Caudate nucleus (tissue), 63 donors: ENCODE measurements at places on chromosomes 1 and 21.

- DNase-seq, result no peak
These were observed 21.7 kb upstream of the S100A2 start for GRCh38 chr1:153587314-153587713.

DNA sequence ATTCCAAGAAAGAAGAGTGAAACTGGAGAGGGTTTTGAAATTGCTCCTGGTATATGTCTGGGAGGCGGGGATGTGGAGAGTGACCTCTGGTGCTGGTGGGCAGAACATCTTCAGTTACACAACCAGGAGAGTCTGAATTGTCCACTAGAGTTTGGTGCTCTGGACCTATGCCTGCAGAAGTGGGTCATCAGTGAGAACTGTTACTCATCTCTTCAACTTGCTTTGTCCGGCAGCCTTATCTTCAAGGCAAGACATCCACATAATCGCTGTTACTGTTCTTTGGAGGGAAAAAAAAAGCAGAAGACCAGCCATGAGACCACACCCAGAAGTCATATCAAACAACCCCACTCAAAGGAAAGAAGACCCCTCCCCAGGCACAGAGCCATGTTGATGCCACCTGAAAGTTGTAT is 14.9 kb downstream of the SH2D1B start:
- DNase-seq, result no peak

- DNase-seq, result no peak
These were observed 47.8 kb downstream of the ITPKB start for GRCh38 chr1:226691247-226691646.

- no peak for DNase-seq
These were observed 43.8 kb upstream of the AIM2 start for GRCh38 chr1:159120317-159120716.

DNA sequence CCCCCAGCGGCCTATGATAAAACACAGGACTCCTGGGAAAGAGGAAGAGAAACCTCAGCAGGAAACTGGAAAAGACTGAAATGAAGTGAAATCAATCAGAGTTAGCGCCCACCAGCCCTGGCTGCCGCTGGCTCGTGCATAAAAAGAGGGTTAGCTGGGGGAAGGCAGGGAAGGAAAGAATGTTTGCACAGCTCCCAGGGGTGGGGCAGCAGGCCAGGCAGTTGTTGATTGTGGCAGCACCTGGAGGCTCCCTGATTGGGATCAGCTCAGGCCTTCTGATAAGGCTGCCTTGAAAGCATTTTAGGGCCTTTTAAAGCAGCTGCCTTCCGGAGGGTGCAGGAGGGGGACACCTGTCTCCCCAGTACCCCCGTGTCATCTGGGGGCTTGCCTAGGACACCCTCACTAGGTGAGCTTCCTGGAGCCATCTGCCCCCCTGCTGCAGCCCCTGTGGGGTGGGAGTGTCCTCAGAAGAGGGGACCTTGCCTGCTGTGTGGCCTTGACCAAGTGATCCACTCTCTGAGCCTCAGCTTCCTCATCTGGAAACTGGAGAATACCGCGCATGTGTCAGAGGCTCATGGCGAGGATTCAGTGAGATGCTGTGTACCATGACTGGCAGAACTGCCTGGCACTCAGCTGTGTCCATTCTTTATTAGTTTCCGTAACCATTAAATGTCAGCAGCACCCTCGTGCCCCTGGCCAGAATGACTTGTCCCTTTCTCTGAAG is 6.6 kb downstream of the EPHB2 start:
- no peak for DNase-seq

GRCh38 chr1:226656201-226656600 is 82.9 kb downstream of the ITPKB start:
- DNase-seq, result no peak

GRCh38 chr1:108080448-108080847 is 115.5 kb upstream of the VAV3 start:
- no peak for DNase-seq

DNA sequence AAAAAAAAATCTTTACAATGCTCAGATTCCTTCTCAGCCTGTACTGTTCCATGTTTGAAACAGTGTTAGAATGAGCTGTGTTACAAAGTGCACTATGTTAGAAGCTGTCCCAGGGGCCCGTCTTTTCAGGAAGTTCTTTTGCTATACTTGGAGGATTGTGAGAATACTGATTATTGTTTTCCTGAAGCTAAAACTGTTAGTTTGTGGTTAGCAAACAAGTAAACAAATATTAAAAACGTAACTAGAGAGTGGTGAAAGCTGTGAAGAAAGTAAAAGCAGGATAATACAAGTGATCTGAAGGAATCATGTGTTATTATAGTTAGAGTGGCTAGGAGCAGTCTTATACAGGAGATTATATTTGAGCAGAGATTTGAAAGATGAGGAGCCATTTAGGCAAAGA is 35.6 kb downstream of the CAMSAP2 start:
- DNase-seq, result no peak

- no peak for DNase-seq
These were observed 35.9 kb downstream of the SLC30A1 start for GRCh38 chr1:211543025-211543424.

- DNase-seq, result no peak
These were observed 47.9 kb upstream of the LAX1 start for GRCh38 chr1:203717120-203717519.

DNA sequence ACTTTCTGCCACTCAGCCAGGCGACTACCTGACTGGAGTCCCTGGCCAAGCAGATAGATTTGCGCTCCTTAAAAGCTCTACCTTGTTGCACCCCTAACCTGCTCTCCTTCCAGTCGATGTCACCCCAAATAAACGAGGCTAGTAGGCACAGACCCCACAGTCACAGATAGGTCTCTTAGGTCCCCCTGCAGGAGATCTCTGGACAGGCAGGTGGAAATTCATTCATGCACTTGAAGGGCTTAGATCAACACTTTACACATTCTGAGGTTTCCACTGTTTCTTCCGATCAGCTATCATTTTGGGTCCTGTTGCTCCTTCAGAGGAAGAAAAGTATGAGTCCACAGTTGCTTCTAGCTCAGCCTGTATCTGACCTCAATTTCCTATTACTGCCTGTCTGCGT is 272.6 kb upstream of the FMN2 start:
- DNase-seq, result no peak

GRCh38 chr1:182955596-182956588 is 2.9 kb upstream of the SHCBP1L start:
- no peak for DNase-seq

- DNase-seq, result no peak
These were observed 67.5 kb upstream of the GFI1 start for GRCh38 chr1:92554216-92554615.

DNA sequence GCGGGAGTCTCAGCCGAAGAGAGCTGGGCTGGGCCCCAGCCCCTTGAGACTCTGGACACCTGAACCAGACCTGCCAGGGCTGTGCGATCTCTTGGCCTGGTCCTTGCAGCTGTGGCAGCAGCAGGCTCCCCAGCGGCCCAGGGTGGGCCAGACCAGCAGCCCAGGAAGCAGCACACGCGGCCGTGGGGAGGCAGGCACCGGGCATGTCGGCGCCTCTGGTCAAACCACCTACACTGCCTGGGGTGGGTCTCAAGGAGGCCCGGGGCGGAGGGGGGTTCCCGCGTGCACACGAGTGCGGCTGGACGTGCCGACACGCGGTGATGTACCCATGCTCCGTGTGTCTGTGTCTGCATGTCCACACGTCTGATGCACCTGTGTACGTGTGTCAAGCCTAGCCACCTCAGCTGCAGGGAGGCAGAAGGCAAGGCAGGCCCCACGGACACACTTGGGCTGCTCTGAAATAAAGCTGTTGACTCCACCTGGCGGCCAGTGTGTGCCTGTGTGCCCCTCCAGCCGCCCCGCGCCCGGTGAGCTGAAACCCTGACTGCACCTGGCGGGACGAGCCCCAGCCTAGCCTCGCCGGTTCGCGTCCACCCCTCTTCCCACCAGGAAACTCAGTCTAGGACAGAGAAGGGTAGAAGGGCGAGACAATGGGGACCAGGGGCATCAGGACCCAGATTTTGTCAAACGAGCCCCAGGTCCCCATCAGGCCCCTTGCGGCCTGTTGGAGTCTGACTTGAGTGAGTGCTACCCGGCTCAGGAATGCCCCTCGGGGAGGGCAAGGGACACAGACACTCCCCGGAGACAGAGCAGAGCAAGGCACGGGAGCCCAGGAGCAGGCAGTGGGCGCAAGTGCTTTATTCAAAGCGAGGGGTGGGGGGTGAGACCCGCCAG is 11.6 kb downstream of the SCNN1D start:
- no peak for DNase-seq

GRCh38 chr1:201009962-201010645 is 13.4 kb downstream of the KIF21B start:
- peak; percentile 21 for DNase-seq

- DNase-seq, result no peak
These were observed 223.2 kb downstream of the FOXD2 start for GRCh38 chr1:47661040-47661439.

GRCh38 chr21:44999428-44999971 is 59.7 kb downstream of the SLX9 start:
- no peak for DNase-seq

GRCh38 chr1:55781944-55782482 is 566.8 kb upstream of the USP24 start:
- DNase-seq, result no peak

DNA sequence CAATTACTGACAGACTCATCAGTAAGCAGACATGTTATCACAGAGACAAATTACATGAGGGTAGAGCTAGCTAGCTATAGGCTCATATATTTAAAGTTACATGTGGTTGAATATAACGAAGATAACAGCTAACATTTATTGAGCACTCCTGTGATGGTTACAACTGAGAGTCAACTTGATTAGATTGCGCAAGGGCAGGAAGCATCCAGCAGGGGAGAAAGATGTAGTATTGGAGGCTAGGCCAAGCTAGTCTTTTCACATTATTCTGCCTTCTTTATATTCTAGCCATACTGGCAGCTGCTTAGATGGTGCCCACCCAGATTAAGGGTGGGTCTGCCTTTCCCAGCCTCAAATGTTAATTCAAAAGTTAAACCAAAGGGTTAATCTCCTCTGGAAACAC is 37.1 kb downstream of the PIGK start:
- no peak for DNase-seq

- DNase-seq, result no peak
These were observed 94.5 kb downstream of the EPHB2 start for GRCh38 chr1:22804969-22805671.

GRCh38 chr1:168386492-168386891 is 105.8 kb downstream of the TBX19 start:
- no peak for DNase-seq

- no peak for DNase-seq
These were observed 220.5 kb upstream of the MAP1LC3C start for GRCh38 chr1:242219298-242219901.

DNA sequence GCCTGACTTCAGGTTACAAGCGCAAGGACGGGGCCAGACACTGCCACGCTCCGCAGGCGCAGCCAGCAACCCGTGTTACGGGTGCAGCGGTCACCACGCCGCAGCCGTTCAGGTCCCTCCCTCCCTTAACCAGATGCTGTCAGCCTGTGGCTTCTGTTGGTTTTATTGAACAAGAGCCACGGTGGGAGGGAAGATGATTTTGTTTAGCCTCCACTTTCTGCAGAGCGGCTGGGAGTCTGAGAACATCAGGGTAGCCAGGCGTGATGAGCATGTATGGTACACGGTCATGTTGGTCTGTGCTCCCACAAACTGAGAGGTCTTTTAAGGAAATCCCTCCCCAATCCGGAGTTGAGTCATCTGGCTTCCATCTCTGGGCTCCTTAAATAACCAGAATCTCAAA is 18.5 kb upstream of the ADARB1 start:
- no peak for DNase-seq

- no peak for DNase-seq
These were observed 1.6 kb upstream of the ZMYM6 start for GRCh38 chr1:35033346-35033745.

DNA sequence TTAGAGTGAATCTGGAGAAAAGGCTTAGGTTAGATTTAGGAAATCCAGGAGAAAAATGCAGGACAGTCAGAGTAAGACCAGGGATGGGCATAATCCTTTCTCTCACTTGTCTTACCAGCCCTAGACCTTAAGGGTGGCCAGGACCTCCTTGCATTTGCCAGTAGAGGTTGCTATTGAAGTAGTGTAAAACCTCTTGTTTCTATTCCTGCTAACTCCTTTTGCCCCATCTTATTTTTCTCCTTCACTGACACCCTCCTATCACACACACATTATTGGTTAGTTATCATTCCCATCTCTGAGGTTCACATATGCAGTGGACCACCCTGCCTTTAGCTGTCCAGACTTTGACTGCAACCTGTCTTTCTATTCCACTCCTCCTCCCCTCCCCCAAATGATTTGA is 75.0 kb upstream of the MACF1 start:
- DNase-seq, result no peak

GRCh38 chr1:30763651-30764248 is 6.2 kb upstream of the LAPTM5 start:
- no peak for DNase-seq

- DNase-seq, result no peak
These were observed 77.2 kb upstream of the CTTNBP2NL start for GRCh38 chr1:112318698-112319370.

DNA sequence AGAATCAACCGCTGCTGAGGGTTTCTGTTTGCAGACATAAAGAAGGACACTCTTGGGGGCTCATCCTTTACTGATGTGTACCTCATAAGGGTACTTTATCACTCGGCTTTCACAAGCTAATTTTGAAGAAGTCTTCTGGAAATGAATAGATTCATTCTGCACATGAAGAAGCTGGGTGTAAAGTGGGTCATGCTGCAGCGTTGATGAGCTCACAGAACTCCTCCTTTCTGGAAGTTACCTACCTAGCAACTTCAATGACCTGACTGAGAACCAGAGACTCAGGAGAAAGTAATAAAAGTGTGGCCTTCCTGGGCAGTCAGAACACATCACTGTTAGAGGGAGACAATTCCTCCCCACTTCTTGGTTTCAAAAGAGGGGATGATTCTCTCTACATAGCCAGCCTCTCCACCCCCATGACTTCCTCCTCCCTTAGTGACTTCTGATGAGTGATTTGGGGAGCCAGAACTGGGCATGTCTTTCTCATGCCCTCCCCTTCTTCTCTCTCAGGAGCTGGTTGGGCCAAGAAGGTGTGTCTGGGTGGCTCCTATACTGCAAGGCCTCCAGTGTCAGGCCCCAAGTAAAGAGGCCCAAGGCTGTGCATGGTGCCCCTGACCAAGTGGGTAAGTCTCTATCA is 27.0 kb downstream of the PCNX2 start:
- DNase-seq, result no peak

DNA sequence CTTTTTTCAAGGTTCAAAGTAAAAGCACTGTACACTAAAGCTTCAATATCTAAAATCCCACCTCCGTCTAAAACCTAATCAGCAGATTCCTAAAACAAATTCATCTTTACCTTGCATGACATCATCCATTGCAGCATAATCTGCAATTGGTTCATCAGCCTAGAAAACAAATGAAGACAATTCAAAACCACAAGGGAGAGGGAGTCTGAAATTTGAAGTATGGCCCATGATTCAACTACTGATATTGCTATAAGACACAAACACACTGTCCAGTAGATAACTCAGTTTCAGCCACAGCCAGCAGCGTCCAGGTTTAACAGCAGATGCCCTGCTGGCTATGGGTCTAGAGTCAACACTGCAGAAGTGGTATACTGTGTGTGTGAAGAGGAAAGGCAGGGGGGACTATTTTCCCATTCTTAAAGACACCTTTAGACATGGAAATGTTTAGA is 17.9 kb upstream of the RAP1GAP start:
- DNase-seq, result no peak

GRCh38 chr1:12368646-12369045 is 138.8 kb downstream of the VPS13D start:
- no peak for DNase-seq
